ENCODE measurements at places on chromosomes 2 and 18.

GRCh38 chr18:26574958-26575864 is 26.9 kb upstream of the KCTD1 start:
- DNase-seq, result no peak

DNA sequence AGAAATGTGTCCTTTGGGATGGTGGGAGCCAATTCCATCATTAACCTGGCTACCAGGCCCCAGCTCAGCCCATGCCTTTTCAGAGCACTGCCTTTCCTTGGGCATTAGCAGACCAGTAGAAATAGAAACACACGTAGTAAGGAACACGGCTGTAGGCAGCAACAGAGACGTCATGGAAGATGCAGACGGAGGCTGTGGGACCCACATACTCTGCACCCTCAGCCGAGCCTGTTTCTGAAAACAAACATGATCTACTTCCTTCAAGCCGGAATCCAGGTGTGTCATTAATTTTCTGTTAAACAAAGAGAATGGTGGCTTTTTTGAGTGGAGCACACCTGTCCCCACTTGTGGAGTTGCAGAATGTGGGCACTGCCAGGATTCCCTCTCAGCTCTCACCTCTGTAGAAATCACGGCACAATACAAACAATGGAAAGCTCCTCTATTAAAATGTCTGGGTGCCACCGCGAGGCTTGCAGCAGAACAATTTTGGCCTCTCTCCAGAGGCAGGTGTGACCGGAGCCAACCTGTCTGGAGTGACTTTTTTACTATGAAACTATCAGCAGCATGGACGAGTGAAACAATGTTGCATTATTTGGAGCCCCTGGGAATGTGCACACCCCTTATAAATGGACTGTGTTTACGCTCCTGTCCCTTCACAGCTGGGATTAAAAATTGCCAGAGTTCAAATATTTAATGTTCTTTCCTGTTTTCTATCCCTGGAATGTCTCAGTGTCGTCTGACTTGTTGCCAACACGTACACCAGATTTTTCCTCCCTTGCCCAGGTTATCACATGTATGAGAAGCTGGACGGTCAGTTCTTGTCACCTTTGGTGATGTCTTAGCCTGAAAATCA is 31.7 kb downstream of the SPP2 start:
- DNase-seq, result no peak

DNA sequence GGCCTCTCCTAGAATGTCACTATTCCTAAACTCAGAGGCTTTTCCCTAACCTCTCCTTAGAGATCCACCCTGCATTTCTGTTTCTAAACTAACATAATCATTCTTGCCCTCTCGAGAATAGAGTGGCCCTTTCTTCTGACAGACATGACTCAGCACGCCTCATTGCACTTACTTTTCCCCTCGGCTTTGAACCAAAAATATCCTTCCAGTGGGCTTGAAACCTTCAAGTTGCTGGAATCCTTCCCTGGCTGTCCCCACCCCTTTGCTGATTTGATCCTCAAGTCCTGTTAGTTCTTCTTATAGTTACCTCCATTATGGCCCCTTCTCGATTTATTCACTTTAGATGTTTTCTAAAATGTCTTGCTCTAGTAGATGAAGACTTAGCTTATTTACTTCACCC is 158.0 kb downstream of the LTBP1 start:
- no peak for DNase-seq

GRCh38 chr18:46950064-46950656 is 32.8 kb downstream of the KATNAL2 start:
- peak; percentile 70 for DNase-seq

GRCh38 chr2:39494784-39495251 is 57.7 kb upstream of the MAP4K3 start:
- no peak for DNase-seq

DNA sequence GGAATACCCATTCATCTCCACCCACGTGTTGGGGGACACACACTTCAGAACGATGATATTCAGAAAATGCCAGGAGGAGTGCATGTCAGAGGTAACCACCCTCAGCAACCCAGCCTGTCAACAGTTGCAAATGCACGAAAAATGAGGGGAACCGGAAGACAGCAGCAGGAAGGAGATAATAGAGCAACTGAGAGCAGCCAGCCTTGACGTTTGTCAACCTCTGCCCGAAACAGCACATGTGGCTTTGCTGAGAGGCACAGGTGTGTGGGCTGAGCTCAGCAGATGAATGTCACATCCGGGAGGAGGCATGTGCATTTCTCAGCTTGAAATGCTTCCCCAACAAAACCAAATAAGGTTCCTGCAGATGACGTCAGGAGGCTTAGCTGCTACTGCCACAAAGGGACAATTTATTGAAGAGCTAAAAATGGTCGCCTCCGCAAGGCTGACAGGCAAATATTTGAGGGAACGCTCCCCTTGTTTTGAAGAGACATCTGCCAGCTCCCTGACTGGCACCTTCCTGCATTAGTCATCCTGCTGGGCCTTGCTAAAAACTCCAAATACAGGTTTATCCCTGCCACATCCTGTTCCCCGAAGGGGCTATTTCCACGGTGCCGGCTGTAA is 419.0 kb downstream of the NBAS start:
- peak; percentile 5 for DNase-seq

DNA sequence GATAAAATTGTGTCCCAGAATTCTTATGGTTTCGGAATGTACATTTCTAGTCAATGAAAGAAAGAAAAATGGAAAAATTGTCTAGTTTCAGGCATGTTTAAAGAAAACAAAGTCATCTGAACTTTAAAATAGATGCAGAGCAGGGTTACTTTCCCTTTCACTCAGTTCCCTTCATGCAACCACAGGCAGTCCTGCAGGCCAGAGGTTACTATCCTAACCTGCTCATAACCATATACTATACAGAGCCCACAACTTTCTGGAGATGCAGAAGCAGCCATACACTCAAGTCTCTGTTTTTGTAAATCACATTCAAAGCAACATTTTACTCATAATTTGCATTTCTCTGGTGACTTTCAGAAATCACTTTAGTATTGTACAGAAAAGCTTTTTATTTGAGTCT is 690.3 kb downstream of the MBD2 start:
- no peak for DNase-seq

- no peak for DNase-seq
Measured at GRCh38 chr2:67393237-67393636, 3.9 kb upstream of the ETAA1 start.

GRCh38 chr2:2448178-2448577 is 117.1 kb upstream of the MYT1L start:
- DNase-seq, result no peak

DNA sequence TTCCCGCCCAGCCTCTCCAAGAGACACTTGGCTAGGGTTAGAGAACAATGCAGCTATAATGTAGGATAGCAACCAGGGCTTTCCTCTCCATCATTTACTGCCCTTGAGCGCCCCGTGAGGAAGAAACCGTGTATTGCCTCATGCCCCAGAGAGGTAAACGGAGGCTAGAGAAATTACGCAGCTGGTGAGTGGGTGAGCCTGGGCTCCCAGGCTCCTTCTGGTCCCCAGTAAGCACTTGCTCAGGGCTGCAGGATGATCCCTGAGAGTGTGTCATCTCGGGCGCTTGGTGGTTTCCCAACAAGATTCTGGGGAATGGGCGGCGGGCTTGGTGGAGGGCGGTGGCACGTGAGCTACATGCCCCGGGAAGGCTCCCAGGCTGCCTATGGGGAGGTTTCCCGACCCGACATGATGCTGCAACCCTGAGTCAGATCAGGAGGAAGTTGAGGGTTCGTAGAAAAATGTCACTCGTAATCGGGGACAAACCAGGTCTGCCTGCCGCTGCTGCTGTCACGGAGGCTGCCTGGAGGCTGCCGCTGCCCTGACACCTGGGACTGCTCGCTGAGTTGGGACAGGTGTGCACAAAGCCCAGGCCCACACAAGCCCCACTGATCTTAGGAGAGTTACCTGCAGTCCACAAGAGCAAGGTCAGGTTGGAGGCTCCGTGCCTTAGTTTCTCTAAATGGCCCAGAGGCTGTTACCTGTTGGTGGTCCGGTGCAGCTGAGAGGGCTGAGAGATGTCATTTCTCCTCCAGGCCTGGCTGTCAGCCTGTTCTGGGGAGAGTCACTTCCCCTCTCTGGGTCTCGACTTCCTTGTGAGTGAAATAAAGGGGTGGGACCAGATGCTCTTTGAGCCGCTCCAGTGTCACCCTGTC is at the start of gene GPR55:
Gene GPR55 (minus strand): TSS at position 773 of the 872 bp plus-strand sequence. CDS start 14,280 bp downstream, outside the sequence.
- DNase-seq, result no peak

GRCh38 chr18:29321561-29321960 is 1144.6 kb upstream of the CDH2 start:
- no peak for DNase-seq

GRCh38 chr2:27799646-27800010 is 28.1 kb downstream of the MRPL33 start:
- no peak for DNase-seq

- peak; percentile 25 for DNase-seq
Measured at GRCh38 chr2:2843969-2844548, 513.0 kb upstream of the MYT1L start.

Measured in hematopoietic multipotent progenitor cell treated with erythropoietin and hydrocortisone succinate and interleukin-3 and kit ligand, for 8 days (in vitro differentiated cells).